NCI-H1436 (cell line): ENCODE measurements at places on chromosomes 3 and 15.

- DNase-seq = peak; percentile 28
Measured at GRCh38 chr15:67685008-67685599, 140.2 kb upstream of the SKOR1 start.

GRCh38 chr15:93189561-93189960, 100.5 kb upstream of the RGMA start:
- DNase-seq = no peak

DNA sequence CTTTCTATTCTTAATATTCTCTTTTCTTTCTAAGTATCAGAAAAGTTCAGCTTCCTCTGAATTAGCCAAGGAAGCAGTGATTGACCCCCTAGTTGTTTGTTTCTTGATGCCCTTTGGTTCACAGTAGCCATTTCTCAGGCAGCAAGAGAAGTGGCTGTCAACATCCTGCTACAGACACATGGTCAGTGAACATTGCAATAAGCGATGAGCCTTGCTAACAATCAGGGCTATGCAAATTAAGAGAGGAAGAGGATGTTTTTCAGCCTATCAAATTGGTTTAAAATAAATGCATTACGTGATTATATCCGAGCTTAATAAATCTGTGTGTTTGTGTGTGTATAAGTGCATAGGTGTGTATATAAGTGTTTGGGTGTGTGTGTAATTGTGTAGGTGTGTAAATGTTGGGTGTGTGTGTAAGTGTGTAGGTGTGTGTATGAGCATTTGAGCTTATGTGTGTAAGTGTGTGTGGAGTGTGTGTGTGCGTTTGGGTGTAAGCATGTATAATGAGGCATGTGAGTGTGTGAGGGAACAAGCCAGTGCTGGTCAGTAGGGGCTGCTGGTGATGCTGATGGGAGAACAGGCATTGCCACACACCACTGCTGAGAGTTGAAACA, 78.1 kb upstream of the XCR1 start:
- DNase-seq = no peak

GRCh38 chr15:51322621-51323296, 15.6 kb downstream of the CYP19A1 start:
- no peak for DNase-seq

- DNase-seq = no peak
Measured at GRCh38 chr15:74316141-74316540, 51.3 kb downstream of the CYP11A1 start.

GRCh38 chr3:143244516-143245063, 125.0 kb downstream of the CHST2 start:
- no peak for DNase-seq

DNA sequence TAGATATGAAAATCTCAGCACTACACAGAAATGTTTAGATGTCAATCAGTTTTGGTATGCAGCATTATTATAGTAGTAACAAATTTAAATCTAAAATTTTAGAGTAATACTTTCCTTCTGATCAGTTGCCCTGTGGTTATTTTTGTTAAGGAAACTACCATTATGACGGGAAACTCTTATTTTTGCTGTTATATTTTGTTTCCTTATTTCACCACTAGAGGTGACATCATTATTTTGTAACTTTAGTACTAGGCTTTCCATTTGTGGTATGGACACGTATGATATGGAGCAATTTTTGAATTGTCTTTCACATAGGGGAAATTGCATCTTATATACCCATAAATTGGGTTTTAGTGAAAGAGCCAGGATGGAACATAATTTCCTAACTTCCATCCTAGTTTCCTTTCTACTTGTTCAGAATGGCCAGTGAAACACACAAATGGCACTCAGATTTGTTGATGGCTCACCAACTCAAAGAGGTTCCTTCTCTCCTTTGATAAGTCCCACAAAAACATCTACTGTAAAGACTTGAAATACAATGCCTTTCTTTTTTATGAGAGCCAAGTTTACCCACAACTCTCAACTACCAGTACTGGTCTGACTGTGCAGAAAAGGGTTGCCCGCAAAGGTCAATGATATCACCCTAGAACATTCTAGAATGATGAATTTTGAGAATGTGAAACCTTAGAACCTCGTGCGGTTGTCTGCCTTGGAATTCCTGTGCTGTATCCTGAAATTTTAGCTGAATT, 19.4 kb upstream of the PPP4R2 start:
- DNase-seq = no peak

- DNase-seq = no peak
Measured at GRCh38 chr3:124873226-124873625, 13.9 kb downstream of the ITGB5 start.
